Spleen (tissue), 13 donors: ENCODE measurements at places on chromosomes 2 and 18. TPM values are rescaled to one million over a fixed set of nuclear protein-coding genes. Genes with fewer than 3 reads are reported as not detected.

GRCh38 chr2:52857722-52858121 is 909.9 kb upstream of the CHAC2 start:
- H3K27me3 ChIP-seq, result no peaks in the 10 kb centered on the region
- H3K36me3 ChIP-seq, result no peaks in the 10 kb centered on the region
- no peaks in the 10 kb centered on the region for H3K4me1 ChIP-seq
- no peak overlapping the region for H3K27ac ChIP-seq

DNA sequence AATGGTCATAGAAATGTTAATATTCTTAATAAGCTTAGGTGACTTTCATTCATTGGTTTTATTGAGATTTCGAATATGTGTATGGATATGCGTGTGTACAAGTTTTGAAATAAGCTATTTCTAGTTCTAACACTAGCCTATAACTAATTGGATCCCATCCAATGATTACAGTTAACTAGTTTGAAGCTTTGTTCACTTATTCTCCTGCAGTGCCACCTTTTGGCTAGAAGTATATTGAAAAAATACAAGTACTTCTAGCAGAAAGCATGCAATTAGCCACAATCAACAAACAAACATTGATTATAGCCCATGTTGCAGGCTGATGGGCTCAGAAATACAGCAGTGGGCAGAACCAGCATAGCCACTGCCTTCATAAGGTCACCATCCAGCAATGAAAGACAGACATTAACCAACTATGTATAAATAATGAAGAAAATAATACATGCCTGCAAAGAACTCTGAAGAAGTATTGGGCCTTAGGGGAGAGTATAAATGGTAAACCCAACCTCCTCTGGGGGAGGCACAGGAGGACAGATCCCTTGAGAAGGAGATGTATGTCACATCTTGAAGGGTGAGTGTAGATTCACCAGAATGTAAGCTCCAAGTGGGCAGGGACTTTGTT is 5.1 kb upstream of the PIEZO2 start:
- H3K27ac ChIP-seq, result no peak overlapping the region
- DNase-seq, result no peak
- no peak overlapping the region for H3K4me3 ChIP-seq
- H3K36me3 ChIP-seq, result no peaks in the 10 kb centered on the region

The LCT gene
- 0.06 TPM for total RNA-seq

DNA sequence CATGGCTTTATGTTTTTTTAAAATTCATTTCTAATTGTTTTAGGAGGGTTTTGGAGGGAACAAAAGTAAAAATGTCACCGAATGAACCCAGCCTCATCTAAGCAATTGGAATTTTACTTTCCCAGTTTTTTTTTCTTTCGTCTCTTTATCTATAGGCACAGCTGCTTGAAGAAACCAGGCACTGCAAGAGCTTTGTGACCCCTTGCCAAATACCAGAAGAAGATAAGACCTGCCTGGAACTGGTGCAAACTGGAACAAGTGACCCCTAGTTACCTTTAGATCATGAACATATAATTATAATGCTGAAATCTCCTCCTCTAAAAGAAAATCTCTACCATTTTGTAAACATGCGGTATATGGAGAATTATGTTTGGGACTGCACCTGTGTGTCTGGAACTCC is 100.9 kb downstream of the TSN start:
- no peaks in the 10 kb centered on the region for H3K36me3 ChIP-seq
- DNase-seq, result no peak
- H3K4me3 ChIP-seq, result no peak overlapping the region
- H3K4me1 ChIP-seq, result no peaks in the 10 kb centered on the region

DNA sequence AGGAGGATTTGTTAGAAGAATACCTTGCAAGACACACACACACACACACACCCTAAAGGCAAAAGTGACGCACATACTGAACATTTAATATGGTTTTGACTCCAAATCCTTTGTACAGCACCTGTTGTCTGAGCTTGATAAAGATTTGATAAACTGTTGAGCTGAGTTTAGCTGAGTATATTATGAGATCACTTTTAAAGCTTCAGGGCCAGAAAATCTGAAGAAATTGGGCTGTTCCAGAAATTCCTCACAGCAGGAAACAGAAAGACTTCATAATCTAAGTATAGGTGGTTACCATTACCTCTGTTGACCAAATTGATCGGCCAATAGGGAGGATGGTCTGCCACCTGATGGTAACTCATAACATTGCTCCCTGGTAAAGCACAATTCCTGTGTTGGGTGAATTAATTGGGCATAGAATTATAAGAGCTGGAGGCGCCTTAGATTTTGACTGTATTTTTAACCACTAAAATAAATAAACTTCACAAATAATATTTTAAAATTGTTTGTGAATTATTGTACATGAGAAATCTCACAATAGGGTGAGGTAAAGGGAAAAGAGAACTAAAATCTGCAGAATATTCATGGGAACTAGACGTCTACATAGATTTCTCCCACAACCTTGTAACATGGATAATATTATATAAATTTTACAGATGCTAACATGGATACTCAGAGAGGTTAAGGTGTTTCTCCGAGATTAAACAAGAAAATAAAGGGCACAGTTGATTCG is 21.8 kb upstream of the RPIA start:
- no peak overlapping the region for H3K27ac ChIP-seq
- no peak overlapping the region for H3K4me3 ChIP-seq
- DNase-seq, result no peak
- H3K27me3 ChIP-seq, result no peaks in the 10 kb centered on the region
- H3K36me3 ChIP-seq, result no peaks in the 10 kb centered on the region
- H3K4me1 ChIP-seq, result peaks cover 8% of the 10 kb centered on the region

The GALR1 gene
- not detected for total RNA-seq

DNA sequence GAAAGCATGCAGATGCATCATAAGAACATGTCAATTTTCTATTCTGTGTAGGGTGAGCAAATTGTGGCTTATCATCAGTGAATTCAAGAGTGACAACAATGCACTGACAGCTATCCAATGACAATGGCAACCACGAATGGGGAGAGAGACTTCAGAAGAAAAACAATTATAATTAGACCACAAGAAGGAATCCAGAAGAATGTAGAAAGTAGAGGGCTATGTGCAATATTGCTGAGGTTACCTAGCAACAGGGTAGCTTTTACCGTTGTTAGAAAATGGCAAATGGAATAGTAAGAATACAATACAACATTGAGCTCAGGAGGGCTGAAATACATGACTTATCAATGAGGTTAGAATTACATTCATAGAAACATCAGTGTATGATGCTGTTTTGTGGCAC is 71.1 kb upstream of the SESTD1 start:
- DNase-seq, result no peak
- H3K4me3 ChIP-seq, result no peak overlapping the region
- H3K27ac ChIP-seq, result no peak overlapping the region
- H3K27me3 ChIP-seq, result no peaks in the 10 kb centered on the region
- no peaks in the 10 kb centered on the region for H3K4me1 ChIP-seq
- no peaks in the 10 kb centered on the region for H3K36me3 ChIP-seq

- no peaks in the 10 kb centered on the region for H3K27me3 ChIP-seq
- no peaks in the 10 kb centered on the region for H3K4me1 ChIP-seq
- no peak for DNase-seq
- H3K36me3 ChIP-seq, result no peaks in the 10 kb centered on the region
- H3K27ac ChIP-seq, result no peak overlapping the region
Observed at GRCh38 chr2:28267282-28267681, 125.4 kb upstream of the FOSL2 start.

GRCh38 chr2:192655916-192656315 is 461.2 kb upstream of the TMEFF2 start:
- DNase-seq, result peak; percentile 37
- H3K36me3 ChIP-seq, result no peaks in the 10 kb centered on the region
- H3K27me3 ChIP-seq, result no peaks in the 10 kb centered on the region

The CLEC4F gene
- total RNA-seq, result 0.64 TPM

GRCh38 chr2:180715044-180715443 is 265.4 kb upstream of the UBE2E3 start:
- H3K36me3 ChIP-seq, result no peaks in the 10 kb centered on the region
- DNase-seq, result no peak
- H3K27me3 ChIP-seq, result no peaks in the 10 kb centered on the region
- no peak overlapping the region for H3K27ac ChIP-seq
- no peak overlapping the region for H3K4me3 ChIP-seq
- no peaks in the 10 kb centered on the region for H3K4me1 ChIP-seq

The SKOR2 gene
- total RNA-seq, result not detected

- H3K27me3 ChIP-seq, result no peaks in the 10 kb centered on the region
- H3K4me3 ChIP-seq, result no peak overlapping the region
- H3K27ac ChIP-seq, result no peak overlapping the region
- DNase-seq, result no peak
- H3K36me3 ChIP-seq, result no peaks in the 10 kb centered on the region
Observed at GRCh38 chr18:56458770-56459712, 179.4 kb downstream of the TXNL1 start.

The GALNT5 gene
- 0.09 TPM for total RNA-seq
